ENCODE measurements at places on chromosomes 11 and 22. TPM values are rescaled to one million over a fixed set of nuclear protein-coding genes. Genes with fewer than 3 reads are reported as not detected.

TRIM66 gene
- total RNA-seq: 40.1 TPM

MEN1 gene
- total RNA-seq: 18.7 TPM

EHD1 gene
- total RNA-seq: 47.3 TPM

KRTAP5-8 gene
- total RNA-seq: 5.0 TPM

PDGFB gene
- 5.9 TPM for total RNA-seq

NNMT gene
- total RNA-seq: 141 TPM

TEX54 gene
- total RNA-seq: not detected

MAPK8IP1 gene
- total RNA-seq: 7.2 TPM

PPP2R5B gene
- 18.9 TPM for total RNA-seq

OR5A1 gene
- not detected for total RNA-seq

CCDC188 gene
- 2.6 TPM for total RNA-seq

TRIM22 gene
- 86.6 TPM for total RNA-seq

H19 gene
- 130 TPM for total RNA-seq

ANGPTL5 gene
- total RNA-seq: not detected

DNA sequence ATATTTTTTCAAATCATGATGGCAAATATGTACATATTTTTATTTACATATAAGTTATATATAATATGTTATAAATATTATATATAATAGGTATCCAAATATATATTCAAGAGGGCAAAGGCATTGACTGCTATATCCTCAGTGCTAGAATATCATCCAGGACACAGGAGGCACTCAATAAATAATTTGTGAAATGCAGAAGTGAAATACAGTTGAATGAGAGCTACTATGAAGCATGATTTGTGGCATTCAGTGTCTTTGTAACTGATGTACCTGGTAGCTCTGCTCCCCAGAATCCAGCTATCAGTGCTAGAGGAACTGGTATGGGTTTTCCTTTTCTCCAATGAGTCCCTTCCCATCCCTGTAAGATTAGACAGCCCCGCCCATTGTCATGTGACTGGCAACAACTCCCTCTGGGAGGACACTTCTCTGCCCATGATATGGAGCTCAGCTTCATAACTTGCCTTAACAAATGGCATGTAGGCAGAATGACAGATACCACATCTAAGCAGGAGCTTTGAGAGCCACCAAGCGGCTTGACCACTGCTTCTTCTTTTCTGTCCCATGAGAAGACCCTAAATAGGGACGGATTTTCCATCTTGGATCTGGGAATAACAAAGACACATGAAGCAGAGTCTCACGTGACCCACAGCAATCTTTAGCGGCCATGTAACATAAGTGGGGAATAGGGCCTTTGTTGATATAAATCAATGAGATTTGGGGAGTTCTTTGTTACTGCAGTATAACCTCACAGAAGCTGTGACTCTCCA is 10.2 kb upstream of the CD82 start:
- no peak for DNase-seq

- no peak for DNase-seq
These were observed 1.7 kb downstream of the CHST1 start for GRCh38 chr11:45663486-45664375.

- no peak for DNase-seq
These were observed 78.6 kb downstream of the TIMP3 start for GRCh38 chr22:32880061-32880460.

- DNase-seq: no peak
These were observed 167.8 kb downstream of the RRAS2 start for GRCh38 chr11:14190992-14191778.

- no peak for DNase-seq
These were observed 628 bp downstream of the CHKB start for GRCh38 chr22:50581950-50582492.

DNA sequence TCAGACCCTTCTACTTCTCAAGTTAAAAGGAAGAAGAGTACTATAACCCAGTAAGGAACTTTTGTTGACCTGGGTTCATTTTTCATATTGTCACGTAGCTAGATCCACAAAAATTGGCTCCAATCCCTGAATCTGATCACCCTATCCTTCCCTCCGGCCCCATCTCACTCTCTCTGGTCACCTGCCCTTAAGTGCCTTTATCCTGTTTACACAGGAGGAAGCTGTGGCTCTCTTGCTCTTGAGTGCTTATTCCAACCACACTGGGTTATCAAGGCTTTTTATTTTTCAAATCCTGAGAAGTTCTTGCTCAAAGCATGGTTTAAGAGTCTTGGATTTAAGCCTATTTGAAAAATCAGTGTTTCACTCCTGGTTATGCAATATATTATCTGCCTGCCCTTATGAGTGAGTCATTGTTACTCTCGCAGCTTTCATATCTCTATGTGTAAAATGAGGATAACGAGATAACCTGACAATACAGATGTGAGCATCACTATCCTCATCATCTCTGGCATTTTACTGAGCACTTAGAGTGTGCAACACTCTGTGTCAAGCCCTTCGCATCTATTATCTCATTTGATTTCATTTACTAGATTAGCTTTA is 293.9 kb downstream of the GUCY1A2 start:
- no peak for DNase-seq

DNA sequence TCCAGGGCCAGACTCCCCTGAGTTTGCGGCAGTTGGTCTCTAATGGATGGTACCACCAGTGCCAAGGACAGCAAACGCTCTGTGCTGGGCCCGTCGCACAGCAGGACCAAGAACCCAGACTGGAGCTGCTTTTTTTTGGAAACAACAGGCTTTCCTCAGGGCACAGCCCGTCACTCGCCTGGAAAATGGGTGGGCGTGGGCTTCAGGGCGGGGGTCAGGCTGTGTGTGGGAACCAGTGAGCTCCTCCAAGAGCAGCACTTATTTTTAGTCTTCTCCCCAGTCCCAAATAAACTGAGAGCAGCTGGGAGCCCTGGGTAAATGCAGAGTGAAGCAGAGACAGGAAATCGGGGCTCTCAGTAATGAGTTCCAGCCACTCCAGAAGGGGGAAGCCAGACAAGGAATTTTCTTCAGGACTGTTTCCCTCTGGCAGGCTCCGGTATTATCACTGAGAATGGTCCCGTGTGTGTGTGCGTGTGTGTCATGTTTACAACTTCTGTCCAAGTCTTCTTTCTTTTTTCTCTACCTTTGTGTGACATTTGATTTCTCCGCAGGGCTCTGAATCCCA is 63.0 kb downstream of the PPFIBP2 start:
- DNase-seq: no peak

- DNase-seq: no peak
These were observed 19.1 kb downstream of the ABCC8 start for GRCh38 chr11:17457396-17458173.

DNA sequence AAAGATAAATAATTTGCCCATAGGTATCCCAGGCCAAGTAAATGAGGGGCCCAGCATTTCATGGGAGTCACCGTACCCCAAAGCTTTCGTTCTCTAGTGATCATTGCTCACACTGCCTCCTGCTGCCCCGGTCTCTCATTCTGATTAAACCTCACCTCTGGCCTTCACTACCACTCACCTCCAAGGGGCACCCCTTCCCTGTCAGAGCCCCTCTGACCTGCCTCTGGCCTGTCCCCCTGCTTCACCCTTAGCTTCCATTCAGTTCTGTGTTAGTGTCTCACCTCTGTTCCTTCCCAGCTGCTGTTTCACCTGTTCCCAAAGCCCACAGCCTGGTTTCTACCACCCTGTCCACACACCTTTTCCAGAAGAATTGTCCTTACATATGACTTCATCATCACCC is 150.3 kb upstream of the E2F8 start:
- DNase-seq: no peak

DNA sequence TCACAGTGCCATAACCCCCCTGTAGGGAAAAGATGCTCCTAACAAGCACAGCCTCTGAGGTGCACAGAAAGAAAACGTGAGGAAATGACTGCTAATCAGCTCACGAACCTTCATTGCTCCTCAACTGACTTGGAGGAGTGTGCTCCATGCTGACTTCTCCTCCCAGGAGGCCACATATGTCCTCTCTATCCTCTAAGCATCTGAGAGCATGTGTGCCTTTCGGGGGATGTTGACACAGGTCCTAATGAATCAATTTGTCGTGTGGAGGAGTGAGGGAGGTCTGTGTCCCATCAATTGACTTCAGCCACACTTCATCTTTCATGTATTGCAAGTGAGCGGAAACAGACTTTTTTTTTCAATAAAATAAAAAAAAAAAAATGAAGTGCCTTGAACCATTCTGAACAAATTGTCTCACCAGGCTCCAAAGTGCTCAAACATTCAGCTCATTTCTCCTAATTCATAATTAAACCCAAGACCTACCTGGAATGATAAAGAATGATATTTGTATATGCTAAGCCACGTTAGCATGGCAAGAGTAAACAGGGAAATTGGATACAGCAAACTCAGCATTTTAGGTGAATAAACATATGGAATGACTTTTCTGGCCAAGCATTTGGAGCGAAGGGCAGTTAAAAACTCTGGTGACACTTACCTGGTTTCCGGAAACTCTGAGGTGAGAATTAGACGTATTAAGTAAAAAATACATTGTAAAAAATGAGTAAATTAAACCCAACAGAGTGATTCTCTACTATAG is 317.6 kb upstream of the FAT3 start:
- DNase-seq: no peak

DNA sequence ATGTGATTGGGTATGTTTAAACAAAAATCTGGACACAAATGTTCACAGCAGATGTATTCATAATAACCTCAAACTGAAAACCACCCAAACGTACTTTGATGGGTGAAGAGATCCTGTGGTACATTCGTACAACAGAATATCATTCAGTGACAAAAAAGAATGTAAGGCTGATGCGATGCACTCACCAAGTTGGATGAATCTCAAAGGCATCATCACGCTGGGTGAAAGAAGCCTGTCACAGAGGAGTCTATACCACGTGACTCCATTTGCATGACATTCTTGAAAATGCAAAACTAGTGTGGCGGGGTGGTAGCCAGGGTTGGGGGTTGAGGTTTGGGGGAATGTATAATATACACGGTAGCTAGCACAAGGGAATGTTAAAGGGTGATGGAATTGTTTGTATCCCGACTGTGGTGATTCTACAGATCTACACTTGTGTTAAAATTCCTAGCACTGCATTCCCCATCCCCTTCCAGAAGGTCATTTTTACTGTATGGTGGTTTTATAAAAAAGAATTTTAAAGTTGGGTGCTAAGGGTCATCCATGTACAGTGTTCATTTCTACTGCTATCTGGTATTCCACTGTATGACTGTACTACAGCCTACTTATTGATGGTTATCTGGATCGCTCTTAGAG is 35.0 kb upstream of the SLC25A1 start:
- no peak for DNase-seq

GRCh38 chr11:35539256-35539655 is 13.8 kb upstream of the PAMR1 start:
- no peak for DNase-seq

DNA sequence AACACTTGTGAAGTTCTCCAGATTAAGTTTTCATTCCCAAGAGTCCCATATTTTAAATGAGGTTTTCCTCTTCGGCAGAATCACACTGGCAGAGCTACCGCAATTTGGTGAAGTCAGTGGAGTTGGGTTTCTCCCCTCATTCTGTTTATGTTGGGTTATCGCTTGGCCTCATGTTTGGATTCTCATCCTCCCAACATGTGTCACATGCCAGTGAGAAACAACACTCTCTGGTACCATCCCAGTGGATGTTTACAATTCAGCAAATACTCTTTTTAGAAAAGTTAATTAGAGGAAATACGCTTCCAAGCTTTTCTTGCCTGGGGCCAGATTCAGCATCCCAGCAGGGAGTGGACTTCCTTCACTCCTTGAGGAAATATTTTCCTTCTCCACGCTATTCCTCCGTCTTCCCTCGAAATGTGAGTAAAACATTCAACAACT is 2.1 kb downstream of the PAMR1 start:
- no peak for DNase-seq

DNA sequence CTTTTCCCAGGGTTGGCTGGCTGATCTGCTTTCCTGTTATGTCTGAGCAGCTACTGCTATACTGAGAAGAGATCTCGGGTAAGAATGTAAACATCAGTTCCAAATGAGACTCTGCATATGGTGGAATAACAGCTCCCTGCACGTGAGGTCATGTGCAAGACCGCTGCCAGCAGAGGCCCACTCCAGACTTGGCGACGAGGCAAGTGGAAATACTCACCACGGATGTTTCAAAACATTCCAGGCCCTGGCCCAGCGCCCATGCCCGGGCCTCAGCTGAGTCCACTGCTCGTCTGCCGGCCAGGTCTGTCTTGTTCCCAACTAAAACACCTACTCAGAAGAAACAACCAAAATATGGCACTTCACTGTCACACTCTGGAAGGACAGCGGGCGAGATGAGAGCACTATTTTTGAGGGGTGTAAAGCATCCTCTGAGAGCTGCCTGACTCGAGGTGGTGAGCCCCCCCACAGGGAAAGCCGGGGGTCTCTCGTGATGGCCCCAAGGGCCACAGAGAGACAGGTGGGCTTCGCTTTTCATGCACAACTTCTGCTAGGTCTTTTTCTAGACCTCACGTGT is 13.1 kb downstream of the IFT27 start:
- DNase-seq: peak; percentile 63

DNA sequence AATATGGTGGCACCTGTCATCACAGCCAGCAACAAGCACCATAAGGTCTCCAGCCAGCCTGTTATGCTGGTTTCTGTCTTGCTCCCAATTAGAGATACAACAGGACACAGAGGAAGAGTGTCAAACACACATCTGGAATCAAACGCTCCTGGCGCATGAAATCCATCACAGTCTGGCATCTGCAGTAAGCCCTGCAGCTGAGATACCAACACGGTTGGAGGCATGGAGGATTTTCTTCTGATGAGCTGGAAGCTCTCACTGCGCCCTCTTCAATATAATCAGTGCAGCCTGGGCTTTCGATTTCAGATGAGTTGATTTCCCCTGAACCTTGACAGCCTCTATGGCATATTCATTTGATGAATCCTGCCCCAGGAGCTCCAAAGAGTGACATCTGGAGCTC is 27.8 kb upstream of the CARS1 start:
- DNase-seq: no peak

DNA sequence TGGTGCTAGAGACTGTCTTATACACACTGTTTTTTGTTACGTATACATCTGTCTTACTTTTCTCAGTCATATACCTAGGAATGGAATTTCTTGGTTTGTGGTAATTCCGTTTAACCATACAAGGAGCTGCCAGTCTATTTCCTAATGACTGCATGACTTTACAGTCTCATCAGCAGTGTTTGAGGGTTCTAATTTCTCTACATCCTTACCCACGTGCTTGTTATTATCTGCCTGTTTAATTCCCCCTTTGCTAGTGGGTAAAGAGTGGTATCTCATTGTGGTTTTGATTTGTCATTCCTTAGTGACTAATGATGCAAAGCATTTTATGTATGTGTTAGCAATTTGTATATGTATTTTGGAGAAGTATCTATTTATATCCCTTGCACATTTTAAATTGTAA is 1008.0 kb downstream of the FAM181B start:
- DNase-seq: no peak
